ENCODE measurements at places on chromosomes 7 and 10.

DNA sequence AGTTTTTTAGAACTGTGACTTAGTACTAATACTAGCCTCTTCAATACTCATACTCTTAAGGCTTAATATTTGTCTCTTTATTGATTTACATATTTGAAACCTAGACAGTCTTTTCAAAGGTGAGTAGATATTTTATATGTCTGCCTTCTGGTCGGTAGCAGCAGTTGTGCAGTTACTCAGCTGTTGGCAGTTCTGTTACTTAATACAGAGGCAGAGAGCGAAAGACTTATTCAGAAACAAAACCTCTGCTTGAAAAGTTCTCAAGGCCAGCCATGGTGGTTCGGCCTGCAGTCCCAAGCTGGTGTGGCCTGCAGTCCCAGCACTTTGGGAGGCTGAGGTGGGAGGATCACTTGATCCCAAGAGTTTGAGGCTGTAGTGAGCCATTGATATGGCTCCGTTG lies 84.2 kb downstream of the AUTS2 start:
- DNase-seq: no peak

DNA sequence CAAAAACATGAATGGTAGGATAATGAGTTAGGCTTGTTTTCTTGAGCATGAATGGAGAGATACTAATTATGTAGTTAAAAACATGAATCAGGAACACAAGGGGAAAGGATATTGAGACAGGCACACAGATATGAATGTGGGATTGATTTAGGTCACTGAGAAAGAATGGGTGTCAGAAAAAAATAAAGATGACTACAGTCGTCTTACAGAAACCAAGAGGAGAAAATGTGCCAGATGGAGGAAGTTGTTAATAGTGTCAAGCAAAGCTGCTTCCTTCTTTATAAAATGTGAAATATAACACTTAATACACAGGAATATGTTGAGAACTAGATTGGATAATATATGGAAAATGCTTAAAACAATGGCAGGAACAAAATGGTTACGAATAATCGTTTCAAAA lies 173.3 kb upstream of the BET1 start:
- no peak for DNase-seq

DNA sequence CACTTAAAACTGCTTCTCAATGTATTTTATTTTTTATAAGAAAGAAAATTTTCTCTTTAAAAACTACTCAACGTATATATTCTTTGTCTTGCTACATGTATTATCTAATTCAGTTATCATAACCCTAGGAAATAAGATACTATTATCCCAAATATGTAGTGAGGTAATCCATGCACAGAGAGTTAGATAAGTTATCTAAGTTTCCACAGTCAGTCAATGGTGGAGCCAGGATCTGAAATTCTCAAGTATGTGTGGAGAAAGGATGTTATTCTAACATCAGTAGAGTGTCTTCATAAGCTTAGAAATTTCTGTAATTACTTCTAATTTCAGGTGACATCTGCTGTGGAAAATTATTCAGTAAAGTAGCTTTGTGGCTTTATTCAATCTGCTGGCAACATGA lies 239.9 kb downstream of the CSTF2T start:
- no peak for DNase-seq

GRCh38 chr10:32376771-32377170 lies 29.8 kb upstream of the EPC1 start:
- no peak for DNase-seq

GRCh38 chr10:16436367-16436757 lies 448 bp upstream of the PTER start:
- no peak for DNase-seq
